Substantia nigra (tissue), 51 donors: ENCODE measurements at places on chromosomes 4 and X.

DNA sequence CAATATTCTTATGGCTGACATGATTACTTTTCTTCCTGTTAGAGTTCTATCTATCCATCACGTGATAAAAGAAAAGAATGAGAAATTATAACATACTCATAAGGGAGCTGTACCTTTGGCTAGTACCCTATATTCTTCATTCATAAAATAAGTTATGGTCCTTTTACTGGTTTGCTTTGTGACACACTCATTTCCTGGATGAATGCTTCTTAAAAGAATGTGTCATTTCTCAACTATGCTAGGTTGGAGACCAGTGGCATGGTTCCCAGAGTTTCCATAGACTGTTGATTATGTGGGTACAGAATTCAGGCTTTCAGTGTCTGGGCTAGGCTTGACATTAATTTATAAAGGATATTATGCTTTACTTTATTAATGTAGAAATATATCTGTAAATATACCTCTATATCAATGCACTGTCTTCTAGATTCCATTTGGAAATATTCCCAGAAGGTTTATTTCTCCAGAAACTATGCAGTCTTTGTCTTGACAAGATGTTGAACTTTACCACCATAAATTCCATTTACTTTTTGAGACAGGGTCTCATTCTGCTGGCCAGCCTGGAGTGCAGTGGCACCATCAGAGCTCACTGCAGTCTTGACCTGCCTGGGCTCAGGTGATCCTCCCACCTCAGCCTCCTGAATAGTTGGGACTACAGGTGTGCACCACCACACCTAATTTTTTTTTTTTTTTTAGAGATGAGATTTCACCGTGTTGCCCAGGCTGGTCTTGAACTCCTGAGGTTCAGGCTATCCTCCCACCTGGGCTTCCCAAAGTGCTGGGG is 23.8 kb downstream of the NUDT6 start:
- no peak for DNase-seq

GRCh38 chr4:24594887-24595286 is 10.5 kb upstream of the DHX15 start:
- DNase-seq: no peak

DNA sequence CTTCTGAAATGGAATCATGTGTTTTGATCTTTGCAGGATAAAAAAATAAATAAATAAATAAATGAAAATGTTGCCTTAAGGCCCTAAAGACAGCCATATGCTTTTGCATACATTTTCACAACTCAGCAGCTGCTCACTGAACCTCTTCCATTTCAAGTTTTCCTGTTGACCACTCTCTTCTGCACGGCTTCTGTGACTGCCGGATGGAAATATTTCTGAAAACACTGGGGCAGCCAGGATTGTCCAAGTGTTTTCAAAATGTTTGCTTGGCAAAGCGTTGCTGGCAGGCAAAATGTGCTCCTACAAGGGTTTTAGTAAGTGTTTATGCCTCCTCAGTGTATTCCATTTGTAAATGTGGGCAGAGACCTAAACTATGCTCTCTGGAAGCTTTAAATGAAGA is 208.1 kb upstream of the IL1RAPL1 start:
- DNase-seq: no peak

DNA sequence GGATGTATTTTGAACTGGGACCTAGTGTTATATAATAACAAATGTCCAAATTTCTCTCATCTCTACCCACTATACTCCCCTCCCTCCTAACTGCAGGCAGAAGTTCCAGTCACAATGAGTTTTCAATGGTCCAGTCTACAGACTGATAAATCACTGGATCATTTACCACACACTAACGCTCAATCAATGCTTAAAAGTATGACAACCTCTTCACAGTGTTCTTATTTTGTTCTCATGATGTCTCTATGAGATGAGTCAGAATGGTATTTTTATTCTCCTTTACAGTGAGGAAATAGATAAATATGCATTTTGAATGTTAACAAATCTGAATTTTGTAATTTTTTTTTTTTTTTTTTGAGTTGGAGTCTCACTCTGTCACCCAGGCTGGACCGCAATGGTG is 83.7 kb upstream of the ETNPPL start:
- DNase-seq: no peak

- DNase-seq: no peak
Observed at GRCh38 chrX:111352424-111352823, 59.6 kb downstream of the DCX start.

- no peak for DNase-seq
Observed at GRCh38 chrX:2584251-2585157, 83.7 kb upstream of the DHRSX start.

DNA sequence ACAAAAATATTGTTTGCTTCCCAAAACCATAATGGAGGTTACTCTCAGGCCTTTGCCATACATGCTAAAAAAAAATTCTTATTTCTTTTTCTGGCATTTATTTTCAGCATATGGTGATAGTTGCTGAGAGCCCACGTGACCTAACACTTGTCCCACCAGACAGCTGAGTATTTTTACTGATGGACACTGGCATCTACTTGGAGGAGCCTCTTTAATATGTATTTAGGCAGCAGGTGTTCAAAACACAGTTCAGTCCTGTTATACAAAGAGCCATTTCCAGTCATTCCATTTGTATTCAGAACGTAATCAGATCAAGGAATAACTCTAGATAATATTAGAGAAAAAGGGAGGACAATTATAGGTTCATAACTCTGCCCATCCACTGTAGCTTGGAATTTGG is 95.5 kb downstream of the CXCL13 start:
- DNase-seq: no peak

GRCh38 chr4:105067431-105067830 is 79.2 kb upstream of the TET2 start:
- no peak for DNase-seq

- DNase-seq: no peak
Observed at GRCh38 chr4:144701683-144702233, 55.8 kb downstream of the HHIP start.

GRCh38 chr4:119189638-119190037 is 22.9 kb upstream of the USP53 start:
- no peak for DNase-seq

DNA sequence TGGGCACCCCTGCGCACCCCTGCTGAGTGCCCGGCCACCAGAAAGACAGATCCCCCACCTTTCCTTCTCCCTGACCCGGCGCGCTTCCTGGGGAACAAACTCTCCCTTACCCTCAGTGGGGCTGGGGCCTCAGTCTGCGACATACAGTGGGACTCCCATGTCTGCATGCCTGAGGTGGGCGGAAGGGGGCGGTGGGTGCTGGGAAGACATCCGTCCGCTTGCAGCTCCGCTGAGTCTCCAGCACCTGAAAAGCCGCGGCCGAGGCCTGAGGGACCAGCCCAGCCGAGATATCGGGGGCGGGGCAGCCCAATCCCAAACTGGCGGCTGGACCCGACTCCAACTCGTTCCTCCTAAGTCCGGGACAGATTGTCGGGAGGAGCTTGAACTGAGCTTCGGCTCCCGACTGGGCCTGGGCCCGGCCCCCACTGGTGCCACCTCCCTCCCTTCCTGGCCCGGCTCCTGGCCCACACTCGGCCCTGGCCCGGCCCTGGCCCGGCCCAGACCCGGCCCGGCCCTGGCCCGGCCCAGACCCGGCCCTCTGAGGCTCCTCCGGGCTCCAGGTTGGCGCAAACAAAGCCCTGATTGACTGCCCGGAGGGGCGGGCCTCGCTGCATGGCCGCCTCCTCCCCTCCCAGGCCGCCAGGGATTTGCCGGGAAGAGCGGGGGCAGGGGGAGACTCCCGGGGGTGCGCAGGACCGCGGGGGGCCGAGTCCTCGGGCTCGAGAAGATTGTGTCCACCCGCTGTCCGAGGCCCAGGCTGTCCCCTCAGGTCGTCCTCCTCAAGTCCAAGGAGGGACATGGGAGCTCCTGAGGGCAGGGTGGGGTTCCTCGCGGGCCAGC is 877 bp upstream of the SLC16A2 start:
- DNase-seq: peak; percentile 74

DNA sequence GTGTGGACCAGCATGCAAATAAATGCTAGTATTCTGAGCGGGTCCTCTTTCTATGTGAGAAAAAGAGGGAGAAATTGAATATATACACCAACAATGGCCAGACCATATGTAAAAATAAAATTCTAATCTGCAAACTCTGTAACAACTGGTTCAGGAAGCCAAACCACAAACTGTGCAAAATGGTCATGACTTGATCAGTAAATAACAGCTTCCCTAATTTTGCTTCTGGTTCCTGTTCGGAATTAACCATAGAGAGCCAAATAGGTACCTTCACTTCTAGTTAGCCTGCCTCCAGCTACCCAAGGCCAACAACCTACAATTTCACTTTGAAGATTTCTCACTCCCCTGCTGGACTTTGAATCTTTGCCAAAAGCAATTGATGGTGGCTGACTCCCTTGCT is 1313.2 kb downstream of the ADGRL3 start:
- DNase-seq: no peak

- no peak for DNase-seq
Observed at GRCh38 chrX:123088930-123089329, 95.1 kb upstream of the GRIA3 start.

DNA sequence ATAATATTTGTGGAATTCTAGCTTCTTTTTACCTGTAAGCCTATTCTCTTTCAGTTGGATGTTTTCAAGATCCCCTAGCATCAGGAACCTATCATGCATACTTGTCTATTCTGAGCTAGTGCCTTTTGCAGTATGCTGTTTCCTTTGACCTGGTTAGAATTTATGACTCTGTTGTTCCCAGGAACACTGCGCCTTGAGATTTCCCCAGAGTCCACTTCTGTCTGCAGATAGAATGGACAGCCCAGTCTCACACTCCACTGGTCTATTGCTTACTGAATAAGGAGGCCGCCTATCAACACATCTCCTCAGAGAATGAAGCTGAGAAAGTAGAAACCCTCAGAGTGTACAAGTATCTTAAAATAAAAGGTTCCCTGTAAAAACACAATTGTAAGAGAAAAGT is 465.1 kb upstream of the GALNTL6 start:
- no peak for DNase-seq

DNA sequence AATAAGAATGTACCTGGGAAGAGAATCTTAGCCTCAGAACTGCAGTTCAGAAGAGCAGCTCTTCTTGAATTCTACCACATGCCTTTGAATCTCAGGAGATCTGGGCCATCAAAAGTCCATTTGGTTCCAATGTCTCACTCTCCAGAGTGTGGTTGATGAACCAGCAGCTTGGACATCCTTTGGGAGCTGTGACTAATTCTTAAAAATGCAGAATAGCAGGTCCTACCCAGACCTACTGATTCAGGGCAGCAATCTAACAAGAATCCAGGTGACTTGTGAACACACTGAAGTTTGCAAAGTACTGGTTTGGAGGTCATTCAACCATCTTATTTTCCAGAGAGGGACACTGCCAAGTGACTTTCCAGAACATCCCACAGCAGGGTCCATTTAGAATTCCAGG is 244.7 kb downstream of the PACRGL start:
- DNase-seq: no peak

DNA sequence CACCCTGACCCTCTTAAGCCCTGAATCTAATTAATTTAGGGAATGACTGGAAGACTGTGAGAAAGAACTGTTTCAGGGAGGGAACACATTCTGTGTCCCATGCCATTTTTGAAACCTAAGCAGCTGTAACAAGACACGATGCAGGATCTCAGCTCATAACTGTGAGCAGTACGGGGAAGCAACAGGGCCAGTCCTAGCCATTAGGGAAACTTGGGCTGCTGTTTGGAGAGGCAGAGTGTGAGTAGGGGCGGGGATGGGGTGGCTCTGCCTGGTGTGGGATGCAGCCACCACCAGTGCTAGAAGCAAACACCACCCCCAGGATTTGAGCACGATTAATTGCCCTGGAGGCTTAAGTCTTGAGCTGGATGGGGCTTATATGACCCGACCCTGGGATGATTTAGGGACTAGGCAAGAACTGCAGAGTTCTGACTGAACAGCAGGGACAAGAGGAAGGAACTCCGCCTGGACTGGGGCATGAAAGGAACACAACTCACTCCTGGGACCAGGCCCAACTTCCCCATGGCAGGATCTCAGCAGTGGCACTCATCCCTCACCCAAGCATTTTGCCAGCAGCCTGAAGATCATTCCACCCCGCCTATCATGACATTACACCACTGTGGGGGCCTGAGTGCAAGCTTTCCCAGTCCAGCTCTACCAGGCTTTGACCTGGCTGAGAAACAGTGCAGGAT is 43.1 kb downstream of the ATRX start:
- peak; percentile 1 for DNase-seq

GRCh38 chrX:13579661-13580060 is 10.3 kb downstream of the EGFL6 start:
- DNase-seq: no peak

- DNase-seq: no peak
Observed at GRCh38 chr4:37816006-37816405, 10.5 kb upstream of the PGM2 start.

DNA sequence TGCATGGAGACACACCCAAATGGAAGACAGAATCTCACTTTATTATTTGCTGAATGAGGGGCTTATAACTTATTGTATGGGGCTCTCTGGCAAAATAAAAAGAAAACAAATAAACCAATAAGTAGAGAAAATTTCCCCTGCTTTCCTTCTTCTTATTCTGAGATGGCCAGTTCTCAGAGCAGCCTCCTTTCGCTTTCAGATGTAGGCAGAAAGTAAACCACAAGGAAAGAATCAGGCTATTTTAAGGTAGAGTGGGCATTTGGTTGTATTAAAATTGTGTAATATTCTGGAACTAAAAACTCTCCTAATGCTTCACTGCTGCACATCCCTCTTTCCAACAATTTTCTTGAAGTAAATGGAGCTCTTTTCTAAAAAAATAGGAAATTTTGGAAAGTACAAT is 241.8 kb downstream of the GALNTL6 start:
- no peak for DNase-seq

- no peak for DNase-seq
Observed at GRCh38 chrX:23228454-23228853, 106.2 kb upstream of the PTCHD1 start.

DNA sequence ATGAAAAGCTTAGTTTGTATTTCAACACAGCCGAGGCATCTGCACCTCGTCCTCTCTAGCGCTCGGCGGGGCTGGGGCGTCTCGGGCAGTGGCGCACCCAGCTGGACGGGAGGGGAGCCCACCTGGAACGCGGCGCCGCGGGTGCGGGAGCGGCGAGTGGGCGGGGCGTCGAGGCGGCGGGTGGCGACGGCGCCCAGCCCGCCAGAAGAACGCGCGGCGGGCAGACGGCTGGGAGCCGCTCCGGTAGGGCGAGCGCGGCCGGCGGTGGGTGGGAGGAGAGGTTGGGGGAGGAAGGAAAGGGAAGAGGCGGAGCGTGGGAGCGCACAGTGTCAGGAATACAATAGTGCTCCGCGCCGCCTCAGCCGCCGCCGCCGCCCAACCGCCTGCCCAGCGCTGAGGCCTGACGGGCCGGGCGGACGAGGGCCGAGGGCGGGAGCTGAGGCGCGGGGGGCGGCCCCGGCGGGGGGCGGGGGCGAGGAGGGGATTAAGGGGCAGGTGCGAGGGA is at the start of gene JADE3:
Gene JADE3 (plus strand): TSS at position 324 of the 505 bp plus-strand sequence. CDS start 72,474 bp downstream, outside the sequence.
- peak; percentile 37 for DNase-seq

- DNase-seq: no peak
Observed at GRCh38 chrX:125507119-125507518, 187.4 kb downstream of the TEX13C start.

DNA sequence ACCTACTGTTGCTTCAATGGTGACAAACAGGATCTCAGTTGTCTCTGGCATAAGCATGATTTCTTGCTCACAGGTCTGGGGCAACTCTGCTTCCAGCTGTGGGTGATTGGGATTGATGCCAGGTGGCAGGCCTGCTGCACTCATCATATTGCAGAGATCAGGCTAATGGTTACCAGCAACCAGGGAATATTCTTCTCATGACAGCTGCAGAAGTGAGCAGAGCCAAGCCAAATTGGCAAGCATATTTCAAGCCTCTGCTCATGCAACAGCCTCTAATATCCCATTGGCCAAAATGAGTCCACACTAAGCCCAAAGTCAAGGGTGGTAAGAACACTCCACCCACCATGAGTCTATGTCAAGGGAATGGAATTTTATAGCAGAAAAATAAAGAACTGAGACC is 26.7 kb upstream of the TBC1D19 start:
- no peak for DNase-seq

GRCh38 chrX:17376431-17377077 is 1.6 kb downstream of the NHS start:
- no peak for DNase-seq
